Thymus (tissue), 14 donors: ENCODE measurements at places on chromosomes 3 and 15. TPM values are rescaled to one million over a fixed set of nuclear protein-coding genes. Genes with fewer than 3 reads are reported as not detected.
A peak's percentile ranks its signal among the peaks of the same experiment; 100 is the strongest.

- no peak for DNase-seq
Measured at GRCh38 chr3:55488398-55489055, 1.4 kb upstream of the WNT5A start.

DNA sequence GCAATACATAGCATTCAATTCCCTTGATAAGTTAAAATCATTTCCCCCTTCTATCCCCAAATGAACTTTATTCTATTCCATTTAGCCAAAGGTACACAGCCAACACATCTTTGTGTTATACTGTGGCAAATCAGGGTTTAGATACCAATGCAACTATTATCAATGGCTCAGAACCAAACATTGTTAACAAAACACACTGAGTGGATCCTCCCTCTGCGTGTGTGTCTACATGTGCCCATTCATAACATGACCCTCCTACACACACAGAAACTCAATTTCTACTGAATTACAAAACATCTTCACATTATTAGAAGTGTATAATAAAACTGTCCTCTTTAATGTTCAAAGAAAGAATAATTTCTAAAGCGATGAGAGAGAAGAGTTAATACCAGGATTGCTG is 1.3 kb downstream of the TTBK2 start:
- DNase-seq = no peak

GRCh38 chr15:49964061-49964460 is 155.0 kb downstream of the ATP8B4 start:
- no peak for DNase-seq

GRCh38 chr3:43014956-43015355 is 35.8 kb downstream of the GASK1A start:
- no peak for DNase-seq

GRCh38 chr3:173004681-173005080 is 136.4 kb downstream of the SPATA16 start:
- no peak for DNase-seq

DNA sequence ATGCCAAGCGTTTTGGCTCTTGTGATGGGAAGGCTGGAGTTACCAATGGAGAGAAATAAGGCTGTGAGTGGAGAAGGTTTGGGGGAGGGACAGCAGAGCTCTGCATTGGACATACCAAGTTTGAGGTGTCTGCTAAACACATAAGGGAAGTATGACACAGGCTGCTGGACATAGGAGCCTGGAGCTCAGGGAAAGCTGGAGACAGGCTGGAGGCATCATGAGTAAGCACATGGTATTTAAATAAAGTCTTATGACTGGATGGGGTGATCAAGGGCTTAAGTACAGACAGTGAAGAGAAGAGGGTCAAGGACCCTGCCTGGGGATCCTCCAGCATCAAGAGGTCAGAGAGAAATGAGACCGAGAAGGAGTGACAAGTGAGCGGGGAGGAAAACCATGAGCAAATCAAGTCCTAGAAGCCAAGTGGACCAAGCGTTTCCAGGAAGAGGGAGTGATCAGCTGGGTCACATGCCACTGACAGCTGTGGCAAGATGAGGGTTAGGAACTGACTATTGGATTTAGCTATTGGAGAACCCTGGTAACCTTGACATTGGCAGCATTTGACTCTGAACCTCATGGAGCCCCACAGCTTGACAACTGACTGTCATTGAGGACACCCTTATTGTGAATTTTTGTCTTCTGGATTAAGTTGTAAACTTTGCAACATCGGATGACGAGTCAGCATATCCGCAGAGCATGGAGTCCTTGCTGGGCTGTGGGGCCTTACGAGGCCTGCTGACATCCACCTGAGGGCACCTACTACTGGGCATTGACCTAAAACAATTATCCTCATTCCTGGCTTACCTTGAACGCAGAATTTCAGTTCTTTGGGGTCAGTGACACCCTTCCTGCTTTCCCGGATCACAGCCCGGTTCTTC is 78.7 kb upstream of the ETV5 start:
- DNase-seq = no peak

- no peak for DNase-seq
Measured at GRCh38 chr3:113275583-113275928, 64.2 kb downstream of the BOC start.

DNA sequence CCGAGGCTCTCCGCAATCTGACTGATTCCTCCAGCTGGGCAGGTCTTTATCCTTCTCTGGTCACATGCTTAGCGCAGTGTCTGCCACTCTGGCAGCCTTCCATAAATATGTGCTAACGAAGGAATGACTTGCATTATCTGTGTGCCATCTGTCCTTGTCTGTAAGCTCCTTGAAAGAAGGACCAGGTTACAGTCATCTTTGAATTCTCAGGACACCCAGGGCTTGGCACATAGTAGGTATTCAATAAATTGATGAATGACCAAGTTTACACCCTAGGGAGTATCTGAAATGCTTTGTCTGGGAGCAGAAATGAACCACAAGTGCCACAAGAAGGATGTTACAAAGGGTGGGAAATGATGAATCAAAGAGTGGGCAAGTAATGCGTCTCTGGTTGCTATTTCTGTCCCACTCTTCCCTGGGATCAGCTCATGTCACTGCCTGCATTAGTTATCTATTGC is 16.5 kb upstream of the FAM3D start:
- no peak for DNase-seq

GRCh38 chr3:58414538-58415197 is 19.0 kb downstream of the PDHB start:
- DNase-seq = peak; percentile 60

DNA sequence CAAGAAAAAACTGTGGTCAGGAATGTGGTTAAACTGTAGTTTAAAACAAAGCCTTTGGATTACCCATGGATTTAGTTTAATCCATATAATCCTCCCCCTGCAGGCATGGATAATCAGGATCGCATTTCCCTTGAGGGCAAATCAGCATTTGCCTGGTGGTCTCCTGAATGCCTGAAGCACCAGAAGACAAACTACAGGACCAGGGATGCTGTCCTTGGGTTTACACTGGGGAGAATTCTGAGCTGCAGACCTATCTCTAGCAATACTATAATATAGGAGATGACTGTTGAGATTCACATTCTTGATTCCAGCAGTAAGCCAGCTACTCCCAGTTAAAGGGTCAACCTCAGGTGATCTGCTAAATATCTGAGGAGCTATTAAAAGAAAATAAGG is 10.6 kb downstream of the PIK3CB start:
- DNase-seq = no peak

The SEMA7A gene
- 22.0 TPM for total RNA-seq

GRCh38 chr3:119408243-119408950 is 55.0 kb downstream of the TMEM39A start:
- no peak for DNase-seq

DNA sequence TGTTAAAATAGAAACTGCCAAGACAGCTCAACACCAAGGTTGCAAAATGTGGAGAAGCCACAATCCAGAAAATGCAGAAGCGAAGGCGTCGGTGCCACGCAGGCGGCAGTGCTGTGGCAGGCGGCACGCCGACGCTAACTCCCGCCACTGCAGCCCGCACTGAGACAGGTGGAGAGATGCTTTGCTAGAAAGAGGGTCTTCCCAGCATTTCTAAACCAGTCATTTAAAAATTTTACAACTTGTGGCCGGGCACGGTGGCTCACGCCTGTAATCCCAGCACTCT is 23.2 kb downstream of the CYFIP1 start:
- no peak for DNase-seq

The HTR3E gene
- not detected for total RNA-seq

The KCNMB2 gene
- 0.19 TPM for total RNA-seq

The SAMMSON gene
- under 0.01 TPM for total RNA-seq

GRCh38 chr3:149977386-149977785 is 6.7 kb upstream of the PFN2 start:
- no peak for DNase-seq

- DNase-seq = no peak
Measured at GRCh38 chr15:90789462-90789861, 72.3 kb downstream of the BLM start.

The SLCO3A1 gene
- 1.6 TPM for total RNA-seq

DNA sequence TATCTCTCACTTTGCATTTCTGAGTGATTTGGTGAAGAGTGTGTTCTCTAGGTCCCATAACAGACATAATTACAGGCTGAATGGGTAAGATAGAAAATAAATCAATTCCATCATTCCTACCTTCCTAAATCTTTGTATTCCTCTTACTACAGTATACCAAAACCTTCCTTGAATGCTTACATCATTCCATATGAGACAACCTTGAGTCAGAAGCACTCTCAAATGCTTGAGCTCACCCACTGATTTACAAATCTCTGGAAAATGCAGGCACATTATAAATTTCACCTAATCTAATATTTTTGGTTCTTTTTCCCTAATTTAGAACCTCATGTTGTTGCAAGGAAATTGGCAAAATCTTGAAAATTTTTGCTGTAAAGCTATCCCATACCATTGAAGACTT is 239.1 kb downstream of the CBLB start:
- no peak for DNase-seq

The TMEM207 gene
- not detected for total RNA-seq

The GALNT15 gene
- total RNA-seq = 2.6 TPM

- no peak for DNase-seq
Measured at GRCh38 chr3:1700650-1701049, 398.0 kb upstream of the CNTN4 start.

- DNase-seq = peak; percentile 70
Measured at GRCh38 chr15:41870689-41871081, 23.2 kb downstream of the SPTBN5 start.
